ENCODE measurements at places on chromosomes 7 and 10.

DNA sequence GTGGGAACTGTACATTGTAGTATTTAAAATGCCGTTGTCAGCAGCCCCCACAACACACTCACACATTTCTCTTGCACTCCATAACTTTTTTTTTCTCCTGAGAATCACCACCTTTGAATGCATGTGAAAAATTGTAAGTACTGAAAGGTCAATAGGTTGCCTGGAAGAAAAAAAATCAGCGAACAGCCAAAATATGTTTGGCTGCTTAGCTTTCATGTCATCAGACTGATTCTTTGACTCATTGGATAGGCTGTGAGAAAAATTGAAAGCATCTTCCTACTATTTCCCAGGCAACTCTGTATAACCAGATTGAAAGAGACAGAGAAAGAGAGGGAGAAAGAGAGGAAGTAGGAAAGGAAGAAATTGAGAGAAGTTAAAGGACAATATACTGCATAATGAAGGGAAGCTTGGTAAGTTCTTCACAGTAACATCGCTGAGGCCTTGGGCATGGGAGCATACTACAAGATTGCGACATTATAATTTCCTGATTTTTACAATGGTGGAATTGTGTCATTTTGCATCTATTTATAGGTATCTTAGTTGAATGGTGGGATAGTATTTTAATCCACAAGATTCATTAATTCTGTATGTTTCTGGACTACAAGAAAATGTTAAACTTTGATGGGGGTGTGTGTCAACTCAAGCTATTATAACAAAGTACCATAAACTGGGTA is 249.3 kb upstream of the KCND2 start:
- peak; percentile 58 for DNase-seq

GRCh38 chr7:5532536-5533335 is 109.1 kb upstream of the TNRC18 start:
- no peak for DNase-seq

DNA sequence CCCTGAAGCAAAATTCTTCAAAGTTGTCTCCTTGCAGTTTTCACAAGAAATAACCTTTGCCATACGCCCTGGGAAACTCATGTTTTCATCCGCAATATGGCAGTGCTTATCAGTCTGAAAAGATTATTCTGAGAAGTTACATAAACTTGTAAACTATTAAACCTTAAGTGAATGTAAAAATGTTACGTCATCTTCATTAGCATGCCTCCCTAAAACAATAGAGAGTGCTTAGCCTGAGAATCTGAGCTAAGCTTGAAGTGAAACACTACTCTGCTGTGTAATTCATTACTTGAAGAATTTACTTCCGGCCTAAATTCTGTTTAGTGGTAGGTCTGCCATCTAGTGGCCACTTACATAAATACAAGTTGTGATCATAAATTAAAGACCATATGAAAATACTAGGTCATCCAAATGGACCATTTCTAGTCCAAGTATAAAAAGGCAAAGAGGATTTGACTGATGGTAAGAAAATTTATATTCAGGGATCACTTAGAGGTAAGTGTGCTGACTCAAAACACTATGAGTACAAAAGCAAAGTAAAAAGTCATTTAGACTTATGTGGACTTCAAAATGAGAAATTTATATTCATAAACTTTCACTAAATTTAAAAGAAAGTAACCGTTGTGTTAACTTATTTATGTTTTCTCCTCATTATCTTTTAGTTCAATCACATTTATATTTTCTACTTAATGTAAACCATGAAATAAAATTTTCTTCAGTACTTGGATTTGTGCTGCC is 745.1 kb upstream of the LRRTM3 start:
- peak; percentile 50 for DNase-seq

- no peak for DNase-seq
Measured at GRCh38 chr7:29372351-29373090, 177.9 kb downstream of the CHN2 start.

GRCh38 chr7:98369726-98370125 is 31.2 kb downstream of the BAIAP2L1 start:
- DNase-seq: no peak

DNA sequence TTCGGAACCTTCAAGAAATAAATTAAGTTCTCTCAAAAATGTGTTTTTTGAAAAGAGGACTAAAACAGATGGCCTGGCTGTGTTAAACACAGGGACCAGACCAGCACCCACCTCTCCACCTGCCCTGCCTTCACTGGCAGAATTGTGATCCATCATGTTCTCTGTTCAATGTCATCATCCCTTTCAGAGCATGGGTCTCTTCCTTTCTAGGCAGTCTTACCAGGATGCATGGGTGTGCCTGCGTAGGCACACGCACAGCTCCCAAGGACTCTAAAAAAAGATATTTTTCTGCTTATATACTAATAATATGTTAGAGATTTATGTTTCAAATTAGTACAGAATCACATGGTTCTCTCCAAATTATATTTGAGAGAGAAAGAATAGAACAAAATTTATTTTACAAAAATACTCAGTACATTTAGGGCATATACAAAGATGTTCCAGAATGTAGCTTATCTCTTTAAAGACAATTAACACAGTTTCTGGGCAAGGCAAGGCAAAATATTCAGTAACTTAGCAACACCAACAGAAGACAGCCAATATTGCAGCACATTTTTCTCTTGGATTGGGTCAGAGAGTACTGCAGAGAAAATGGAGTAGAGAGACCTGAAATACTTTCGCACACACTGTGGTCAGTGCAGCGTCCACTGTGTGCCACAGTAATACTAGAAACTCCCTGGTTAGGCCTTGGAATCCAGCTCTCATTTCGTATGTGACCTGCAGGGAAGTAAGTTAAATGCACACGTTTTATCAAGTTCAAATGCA is 52.8 kb downstream of the EGFR start:
- peak; percentile 77 for DNase-seq

GRCh38 chr10:69319841-69320316 is 41.6 kb downstream of the HK1 start:
- DNase-seq: no peak

GRCh38 chr10:102283890-102284289 is 38.6 kb downstream of the GBF1 start:
- no peak for DNase-seq

DNA sequence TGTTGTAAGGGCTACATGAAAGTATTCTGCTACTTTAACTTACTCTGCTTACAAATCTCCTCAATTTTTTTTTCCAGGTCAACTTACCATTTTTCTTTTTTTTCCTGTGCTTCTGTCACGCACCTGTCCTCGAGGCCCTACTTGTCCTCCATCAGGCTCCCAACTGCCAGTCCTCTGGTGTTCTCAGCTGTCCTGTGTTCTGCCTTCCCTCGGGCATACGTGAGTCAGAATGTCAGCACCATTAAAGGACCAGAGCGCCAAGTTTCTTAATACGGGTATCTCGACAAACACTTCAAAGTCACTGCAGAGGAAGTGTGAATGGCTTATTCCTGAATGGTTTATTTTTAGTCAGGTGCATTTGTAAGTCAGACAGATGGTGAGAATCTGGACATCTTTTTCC is at the start of gene TEX47:
Gene TEX47, minus strand, starts transcription at position 185 of the 400 bp plus-strand sequence. CDS start 795 bp downstream, outside the sequence.
- DNase-seq: no peak

GRCh38 chr10:129472696-129473555 is 5.9 kb downstream of the MGMT start:
- DNase-seq: no peak

DNA sequence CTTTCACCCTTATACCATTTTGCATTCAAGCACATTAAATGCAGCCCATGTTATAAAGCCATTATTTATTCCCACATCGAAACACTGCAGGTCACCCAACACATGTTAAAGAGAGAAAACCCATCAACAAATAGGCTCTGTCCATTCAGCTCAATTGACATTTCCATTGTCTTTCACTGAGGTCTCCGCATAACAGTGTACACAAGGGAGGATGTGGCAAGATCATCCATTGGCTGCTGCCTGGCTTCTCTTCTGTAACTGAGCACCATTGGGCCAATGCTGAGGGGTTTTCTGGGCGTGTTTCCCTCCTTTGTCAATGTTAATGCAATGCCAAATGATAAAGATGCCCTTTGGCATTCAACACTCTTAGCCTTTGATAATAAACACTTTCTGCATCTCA is 278.1 kb upstream of the SP4 start:
- no peak for DNase-seq

DNA sequence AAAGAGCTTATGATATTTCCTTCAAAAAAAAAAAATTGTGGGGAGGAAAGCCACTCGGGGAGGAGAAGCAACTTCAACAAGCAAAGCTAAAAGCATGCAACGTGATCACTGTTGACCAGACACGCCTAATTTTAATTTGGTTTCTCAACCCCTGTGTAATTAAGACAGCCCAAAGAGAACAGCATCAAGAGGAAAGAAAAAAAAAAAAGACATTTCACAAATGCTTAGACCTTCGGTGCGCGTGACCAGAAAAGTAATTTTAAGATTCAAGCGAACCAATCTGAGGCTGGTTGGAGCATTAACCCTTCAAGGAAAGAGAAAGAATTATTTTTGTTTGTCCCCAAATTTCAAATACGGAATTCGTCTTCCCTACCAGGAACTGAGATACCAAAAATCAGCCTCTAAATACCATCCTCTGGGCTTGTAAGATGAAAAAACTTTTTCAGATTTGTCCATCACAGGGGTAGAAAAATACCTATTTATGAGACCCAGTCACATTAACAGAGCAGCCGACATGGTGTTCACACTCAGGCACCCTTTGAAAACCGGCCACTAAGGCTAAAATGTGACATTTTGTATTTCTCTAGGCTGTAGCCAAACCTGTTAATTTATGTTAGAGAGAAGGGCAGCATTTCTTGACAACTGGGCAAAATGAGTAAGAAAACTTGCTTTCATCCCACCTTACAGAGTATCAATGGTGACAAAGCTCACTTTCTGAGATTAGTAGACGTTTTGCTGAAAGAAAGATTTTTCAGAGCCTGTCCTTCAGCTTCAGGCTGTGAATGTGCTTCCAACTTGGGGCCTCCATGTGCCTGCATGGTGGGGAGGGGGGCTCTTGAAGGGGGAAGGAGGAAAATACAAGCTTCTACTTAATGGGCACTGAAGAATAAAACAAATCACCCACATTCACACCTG is 179.9 kb upstream of the KLF14 start:
- peak; percentile 30 for DNase-seq

GRCh38 chr7:151900986-151901621 is 24.2 kb upstream of the PRKAG2 start:
- DNase-seq: no peak

GRCh38 chr7:150951521-150951920 is 26.6 kb downstream of the KCNH2 start:
- no peak for DNase-seq

GRCh38 chr7:103025341-103025740 is 49.3 kb downstream of the FBXL13 start:
- no peak for DNase-seq

DNA sequence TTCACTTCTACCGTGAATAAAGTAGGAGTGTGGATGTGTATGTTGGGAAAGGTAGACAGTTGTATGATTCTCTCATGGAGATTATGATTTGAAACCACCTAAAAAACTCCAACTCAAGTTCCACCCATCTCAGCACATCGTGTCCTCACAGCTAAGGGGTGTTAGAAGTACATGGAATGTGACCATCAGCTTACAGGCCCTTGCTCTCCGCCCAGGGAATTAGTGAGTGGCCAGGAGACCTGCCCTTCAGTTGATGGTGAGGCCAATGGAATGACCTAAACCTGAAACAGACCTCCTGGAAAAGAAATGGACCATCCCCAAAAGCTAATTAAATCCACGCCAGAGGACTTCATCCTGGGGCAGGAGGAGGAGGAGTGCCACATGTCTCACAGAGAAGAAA is 2.1 kb upstream of the WNT2 start:
- no peak for DNase-seq

- DNase-seq: peak; percentile 4
Measured at GRCh38 chr7:136163340-136163801, 186.2 kb upstream of the MTPN start.

GRCh38 chr7:81811956-81812865 is 42.4 kb upstream of the HGF start:
- no peak for DNase-seq

DNA sequence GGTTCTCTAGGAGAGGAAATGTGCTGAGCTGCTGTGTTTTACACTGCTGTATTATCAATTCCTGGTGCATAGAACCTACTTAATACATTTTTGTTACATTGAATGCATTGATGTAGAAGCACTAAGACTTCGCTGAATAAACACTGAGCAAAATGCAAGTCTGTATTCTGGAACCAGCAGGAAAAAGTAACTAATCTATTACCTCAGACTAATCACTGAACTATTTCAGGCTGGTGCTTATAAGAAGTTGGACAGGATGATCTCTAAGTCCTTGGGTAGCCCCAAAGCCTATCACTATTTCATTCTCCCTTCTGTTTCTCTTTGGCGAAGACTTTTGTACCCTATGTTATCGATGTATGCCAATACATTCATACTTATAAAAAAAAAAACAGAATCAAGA is 87.2 kb upstream of the LRRTM3 start:
- no peak for DNase-seq

DNA sequence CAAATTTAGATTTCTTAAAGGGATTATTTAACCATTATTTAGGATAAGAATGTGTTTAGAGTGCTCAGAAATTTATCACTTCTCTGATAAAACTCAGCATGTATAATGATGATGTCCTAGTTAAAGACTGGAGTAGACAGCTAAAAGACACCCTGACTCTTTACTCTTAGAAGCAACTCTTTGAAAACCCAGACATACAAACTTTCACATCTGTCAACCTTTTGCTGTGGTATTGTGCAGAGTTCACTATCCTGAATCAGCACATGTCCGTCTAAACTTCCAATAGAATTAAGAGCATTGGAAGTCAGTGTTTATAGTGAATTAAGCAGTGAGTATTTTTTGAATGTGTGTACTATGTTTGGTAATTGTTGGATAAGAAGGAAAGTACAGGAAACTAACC is 24.9 kb downstream of the ZNRF2 start:
- DNase-seq: no peak

- DNase-seq: no peak
Measured at GRCh38 chr10:109875828-109876821, 47.2 kb downstream of the XPNPEP1 start.

- no peak for DNase-seq
Measured at GRCh38 chr7:8089036-8089780, 120.6 kb downstream of the GLCCI1 start.

DNA sequence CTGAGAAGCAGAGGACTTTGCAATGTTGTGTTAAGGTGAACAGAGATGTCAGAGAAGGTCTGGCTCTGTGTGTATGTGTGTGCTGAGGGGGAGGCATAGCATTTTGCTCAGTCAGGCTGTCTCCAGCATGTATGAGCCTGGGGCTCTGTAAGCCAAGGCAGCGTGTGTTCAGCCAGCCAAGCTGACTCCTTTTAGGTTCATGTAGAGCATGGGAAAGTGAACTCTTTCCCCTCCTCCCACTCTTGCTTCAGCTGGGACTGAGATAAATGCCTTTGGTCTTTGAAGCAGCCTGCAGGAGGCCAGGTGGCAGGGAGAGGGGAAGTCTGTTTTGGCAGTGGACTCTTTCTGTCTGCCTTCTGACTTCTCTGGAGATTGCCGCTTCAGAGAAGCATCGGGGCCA is 3.8 kb downstream of the SFXN2 start:
- no peak for DNase-seq

GRCh38 chr10:5078547-5079180 is 15.6 kb upstream of the AKR1C3 start:
- DNase-seq: no peak

GRCh38 chr7:12647364-12648219 is 39.8 kb upstream of the ARL4A start:
- DNase-seq: peak; percentile 64
